ENCODE measurements at places on chromosomes 1 and 21. TPM values are rescaled to one million over a fixed set of nuclear protein-coding genes. Genes with fewer than 3 reads are reported as not detected.

Gene CBR1
- 74.5 TPM for total RNA-seq

Gene HAO2
- not detected for total RNA-seq

Gene GBP6
- not detected for total RNA-seq

Gene TNN
- 0.05 TPM for total RNA-seq

Gene DISP1
- total RNA-seq = 6.8 TPM

Gene CLDN17
- not detected for total RNA-seq

Gene SH3BGR
- total RNA-seq = 3.0 TPM

Gene SLAMF9
- 0.09 TPM for total RNA-seq

Gene GJA5
- 0.59 TPM for total RNA-seq

Gene PRELP
- total RNA-seq = 0.32 TPM

Gene TNFSF4
- 19.4 TPM for total RNA-seq

Gene GLMP
- 60.3 TPM for total RNA-seq

Gene RHEX
- not detected for total RNA-seq

Gene TRPM2
- not detected for total RNA-seq

Gene CNKSR1
- total RNA-seq = 0.30 TPM

Gene OR2L3
- not detected for total RNA-seq

Gene DCST1
- not detected for total RNA-seq

Gene LCE1E
- total RNA-seq = 0.42 TPM

Gene MAP3K21
- 0.59 TPM for total RNA-seq

Gene NFIA
- total RNA-seq = 2.7 TPM

Gene TNFRSF4
- 0.14 TPM for total RNA-seq

Gene AQP10
- total RNA-seq = 0.05 TPM

Gene CYP4X1
- not detected for total RNA-seq

Gene ADORA1
- 5.7 TPM for total RNA-seq

Gene RAP1GAP
- 0.89 TPM for total RNA-seq

Gene C8A
- total RNA-seq = under 0.01 TPM

Gene ALDH9A1
- total RNA-seq = 123 TPM

Gene CD53
- not detected for total RNA-seq

Gene WNT2B
- total RNA-seq = 3.0 TPM

Gene SAMD11
- 25.2 TPM for total RNA-seq

Gene FCRL5
- not detected for total RNA-seq

Gene RHBDL2
- 3.8 TPM for total RNA-seq

Gene KRTAP20-1
- not detected for total RNA-seq

Gene HNRNPCL2
- total RNA-seq = not detected

Gene ALG14
- total RNA-seq = 1.8 TPM

Gene SLC5A9
- total RNA-seq = not detected

Gene FCRL1
- total RNA-seq = not detected

Gene MCOLN3
- total RNA-seq = not detected

Gene DHX9
- total RNA-seq = 126 TPM

Gene LCE2B
- not detected for total RNA-seq

Gene TCEA3
- 9.8 TPM for total RNA-seq

Gene CALML6
- total RNA-seq = 0.59 TPM

Gene ADAMTS5
- 4.5 TPM for total RNA-seq

Gene CNST
- total RNA-seq = 21.1 TPM

Gene PPIAL4G
- total RNA-seq = not detected

Gene IQGAP3
- total RNA-seq = 1.5 TPM

Gene CELA2A
- not detected for total RNA-seq

Gene RAD54L
- 0.89 TPM for total RNA-seq

Gene SPRR1B
- total RNA-seq = not detected

Gene FCAMR
- not detected for total RNA-seq

Gene C1orf94
- total RNA-seq = not detected
